ENCODE measurements at places on chromosomes 1 and 21.

GRCh38 chr21:34344584-34344983 is 19.2 kb upstream of the KCNE2 start:
- no peak for DNase-seq

- peak; percentile 32 for DNase-seq
Observed at GRCh38 chr1:6101826-6102531, 56.3 kb downstream of the KCNAB2 start.

- DNase-seq, result no peak
Observed at GRCh38 chr1:22038036-22038435, 14.5 kb upstream of the CDC42 start.

DNA sequence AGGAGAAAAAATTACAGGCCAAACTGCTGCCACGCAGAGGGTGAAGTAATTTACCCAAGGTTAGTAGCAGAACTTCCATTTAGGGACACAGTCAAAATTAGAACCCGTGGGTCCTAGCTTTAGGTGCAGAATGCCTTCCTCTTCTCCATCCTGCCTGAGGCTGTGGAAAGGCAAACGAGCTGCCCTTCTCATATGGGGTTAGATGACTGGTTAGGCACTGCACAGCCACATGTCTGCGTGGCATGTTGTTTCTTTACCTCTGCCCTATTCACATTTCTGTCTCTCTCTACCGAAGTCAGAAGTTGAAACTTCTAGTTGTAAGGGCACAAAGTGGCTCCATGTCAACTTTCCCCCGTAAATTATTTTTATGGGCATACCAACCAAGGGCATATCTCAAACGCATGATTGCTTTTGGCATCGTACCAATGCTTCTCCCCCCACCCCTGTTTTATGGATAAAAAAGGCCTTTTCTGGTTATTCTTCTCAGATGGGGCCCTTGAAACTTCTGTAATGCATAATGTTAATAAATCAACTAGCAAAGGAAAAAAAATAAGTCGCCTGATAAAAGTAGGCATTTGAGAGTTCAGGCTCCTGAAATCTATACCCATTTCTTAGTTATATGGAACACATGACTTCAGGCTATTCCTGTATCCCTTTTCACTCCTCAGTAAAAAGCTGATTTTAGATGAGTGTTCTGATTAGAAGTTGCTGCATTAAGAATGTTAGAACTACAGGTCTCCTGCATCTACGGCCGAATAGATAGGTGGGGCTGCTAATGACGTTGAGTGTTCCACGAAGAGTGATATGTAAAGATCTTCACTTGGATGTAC is 139.6 kb upstream of the NRIP1 start:
- no peak for DNase-seq

- no peak for DNase-seq
Observed at GRCh38 chr21:46402421-46402820, 56.3 kb upstream of the DIP2A start.

DNA sequence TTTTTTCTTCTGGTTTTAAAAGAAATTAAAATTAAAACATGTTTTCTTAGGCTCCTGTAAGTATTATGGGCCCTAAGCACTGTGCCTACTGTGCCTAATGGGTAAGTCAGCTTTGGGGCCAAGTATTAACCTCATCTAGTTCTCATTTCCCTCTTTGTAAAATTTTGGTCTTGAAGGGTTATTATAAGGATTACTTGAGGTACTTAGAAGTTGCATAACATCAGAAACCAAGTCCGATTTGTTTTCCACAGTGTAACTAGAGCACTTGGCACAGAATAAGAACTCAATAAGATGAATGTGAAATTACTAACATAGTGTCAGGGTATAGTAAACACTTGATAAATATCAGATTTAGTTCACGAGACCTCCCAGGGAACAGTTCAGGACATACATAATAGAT is 16.4 kb upstream of the OSBPL9 start:
- no peak for DNase-seq

GRCh38 chr1:185488808-185489207 is 171.8 kb upstream of the IVNS1ABP start:
- DNase-seq, result no peak

DNA sequence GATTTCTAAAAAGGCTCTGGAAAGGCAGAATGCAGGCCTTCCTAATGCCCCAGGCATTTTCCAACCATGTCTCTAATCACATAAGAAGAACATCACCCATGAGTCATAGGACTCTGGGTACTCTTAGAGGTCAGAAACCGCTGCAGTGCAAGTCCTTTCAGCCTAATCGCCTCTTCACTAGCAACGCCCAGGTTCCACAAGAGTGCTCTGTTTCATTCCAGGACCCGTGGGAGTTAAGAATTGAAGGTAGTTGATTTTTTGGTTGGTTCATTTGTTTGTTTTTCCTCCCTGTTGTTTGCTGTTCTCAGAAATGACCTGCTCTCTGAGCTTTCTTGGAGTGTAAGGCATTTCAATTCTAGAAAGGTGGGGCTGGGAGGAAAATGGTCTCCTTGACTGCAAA is 123.2 kb downstream of the NR5A2 start:
- DNase-seq, result no peak

DNA sequence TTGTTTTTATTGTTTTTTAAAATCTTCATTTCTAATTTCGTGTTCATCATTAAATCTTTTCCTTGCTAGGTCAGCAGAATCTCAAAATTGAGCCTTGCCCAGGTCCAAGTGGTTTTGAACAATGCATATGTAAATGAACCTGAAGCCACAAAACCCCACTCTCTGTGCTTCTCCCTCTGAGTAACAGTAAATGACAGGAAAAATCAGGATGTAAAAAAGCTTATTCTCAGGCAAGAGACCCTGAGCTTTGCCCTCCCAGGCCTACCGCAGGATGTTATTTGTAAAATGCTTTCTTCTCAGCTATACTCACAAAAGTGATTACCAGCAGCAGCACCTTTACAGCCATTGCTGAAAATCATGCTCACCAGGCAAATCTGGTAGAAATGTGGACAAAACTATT is 47.6 kb downstream of the TYW3 start:
- DNase-seq, result no peak

DNA sequence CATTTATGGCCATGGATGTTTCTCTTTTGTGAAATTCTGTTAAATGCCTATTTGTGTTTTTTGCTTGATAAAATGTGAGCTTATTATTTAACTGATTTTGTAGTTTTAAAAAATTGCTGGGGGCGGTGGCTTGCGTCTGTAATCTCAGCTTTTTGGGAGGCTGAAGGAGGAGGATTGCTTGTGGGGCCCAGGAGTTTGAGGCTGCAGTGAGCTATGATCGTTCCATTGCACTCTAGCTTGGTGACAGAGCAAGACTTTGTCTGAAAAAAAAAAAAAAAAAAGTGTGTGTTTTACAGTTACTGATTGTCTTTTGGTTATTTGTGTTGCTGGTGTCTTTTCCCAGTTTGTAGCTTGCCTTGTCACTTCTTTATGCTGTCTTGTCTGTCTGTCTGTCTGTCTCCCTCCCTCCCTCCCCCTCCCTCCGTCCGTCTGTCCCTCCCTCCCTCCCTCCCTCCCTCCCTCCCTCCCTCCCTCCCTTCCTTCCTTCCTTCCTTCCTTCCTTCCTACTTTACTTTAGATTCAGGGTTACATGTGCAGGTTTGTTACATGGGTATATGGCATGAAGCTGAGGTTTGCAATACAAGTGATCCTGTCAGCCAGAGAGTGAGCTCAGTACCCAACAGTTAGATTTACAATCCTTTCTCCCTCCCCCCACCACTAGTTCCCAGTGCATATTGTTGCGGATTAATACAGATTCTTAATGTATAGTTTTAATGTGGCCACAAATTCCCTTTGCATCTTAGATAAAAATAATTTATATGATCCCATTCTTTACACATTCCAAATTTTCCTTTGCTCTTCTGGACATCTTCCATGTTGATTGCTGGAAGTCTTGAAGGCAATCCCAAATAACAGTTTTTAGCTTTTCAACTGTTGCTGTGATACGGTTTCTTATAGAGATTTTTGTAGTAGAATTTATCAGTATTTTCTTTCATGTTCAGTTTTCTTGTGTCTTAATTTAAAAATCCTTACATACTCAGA is 25.1 kb downstream of the PTBP2 start:
- no peak for DNase-seq

- peak; percentile 47 for DNase-seq
Observed at GRCh38 chr1:220748089-220748934, at the start of gene MTARC2. MTARC2 (plus strand) TSS chr1:220748322; CDS start chr1:220748532, 210 bp downstream.

- DNase-seq, result no peak
Observed at GRCh38 chr1:242886137-242886536, 361.6 kb upstream of the PLD5 start.

- DNase-seq, result no peak
Observed at GRCh38 chr1:193013005-193013404, 46.2 kb downstream of the UCHL5 start.

- no peak for DNase-seq
Observed at GRCh38 chr1:111392460-111392945, 35.0 kb downstream of the OVGP1 start.

Measured in dorsolateral prefrontal cortex (tissue), 122 donors.